ENCODE measurements at places on chromosomes 7 and 10.

DNA sequence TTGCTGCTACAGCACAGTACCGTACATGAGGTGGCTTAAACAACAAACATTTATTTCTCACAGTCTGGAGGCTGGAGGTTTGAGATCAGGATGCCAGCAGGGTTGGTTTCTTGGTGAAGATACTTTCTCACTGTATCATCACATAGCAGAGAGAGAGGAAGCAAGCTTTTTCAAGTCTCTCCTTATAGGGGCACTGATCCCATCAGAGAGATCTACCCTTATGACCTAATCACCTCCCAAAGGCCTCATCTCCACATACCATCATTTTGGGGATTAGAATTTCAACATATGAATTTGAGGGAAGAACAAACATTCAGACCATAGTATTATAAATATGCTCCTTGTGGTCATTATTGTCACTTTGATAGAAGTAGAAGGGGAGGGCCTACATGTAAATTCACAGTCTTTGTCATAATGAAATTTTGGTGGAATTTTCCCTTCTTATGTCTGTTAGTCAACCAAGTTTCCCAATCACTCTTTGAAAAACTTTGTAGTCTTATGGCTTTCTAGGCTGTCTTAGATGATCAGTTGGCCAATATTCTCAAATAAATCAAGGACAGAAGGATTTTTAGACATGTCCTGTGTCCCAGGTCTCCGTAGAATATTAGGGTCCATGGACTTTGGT lies 606.2 kb downstream of the LRMDA start:
- no peak for DNase-seq

GRCh38 chr7:815284-816216 lies 16.7 kb upstream of the SUN1 start:
- DNase-seq, result no peak

- DNase-seq, result no peak
Observed at GRCh38 chr7:110253093-110253492, 837.8 kb upstream of the LRRN3 start.

DNA sequence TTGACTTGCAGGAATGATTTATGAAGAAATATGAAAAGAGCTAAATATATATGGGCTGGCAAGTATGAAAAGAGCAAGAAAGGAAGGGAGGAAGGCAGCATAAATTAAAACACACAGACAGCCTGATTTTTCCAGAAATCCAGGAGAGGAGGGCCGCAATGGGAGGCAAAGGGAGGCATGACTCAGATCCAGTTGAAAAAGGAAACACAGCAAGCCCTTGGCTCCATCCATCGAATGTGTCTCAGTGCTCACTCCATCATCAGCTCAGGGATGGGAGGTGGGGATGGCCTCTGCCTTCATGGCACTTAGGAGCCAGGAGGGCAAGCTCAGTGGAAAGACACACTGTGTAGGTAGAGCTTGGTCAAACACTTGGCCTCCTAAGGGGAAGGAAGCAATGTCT lies 75.7 kb upstream of the PDZD8 start:
- DNase-seq, result no peak

DNA sequence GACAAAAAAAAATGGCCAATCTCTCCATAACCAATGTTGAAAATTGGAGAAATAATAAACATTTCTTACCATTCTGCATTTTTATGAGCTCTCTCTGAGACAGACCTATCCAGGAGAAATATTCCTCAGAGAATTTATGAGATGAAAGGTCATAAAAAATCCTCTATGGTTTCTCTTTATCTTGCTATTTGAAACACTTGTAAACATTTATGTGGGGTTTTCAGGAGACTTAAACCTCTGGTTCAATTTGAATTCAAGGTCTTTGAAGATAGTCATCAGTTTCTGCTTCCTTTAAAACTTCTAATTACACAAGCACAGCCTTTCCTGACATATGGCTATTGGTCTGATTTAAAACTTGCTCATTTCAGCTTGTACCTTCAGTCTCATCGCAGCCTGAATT lies 78.5 kb upstream of the APBB1IP start:
- DNase-seq, result no peak

DNA sequence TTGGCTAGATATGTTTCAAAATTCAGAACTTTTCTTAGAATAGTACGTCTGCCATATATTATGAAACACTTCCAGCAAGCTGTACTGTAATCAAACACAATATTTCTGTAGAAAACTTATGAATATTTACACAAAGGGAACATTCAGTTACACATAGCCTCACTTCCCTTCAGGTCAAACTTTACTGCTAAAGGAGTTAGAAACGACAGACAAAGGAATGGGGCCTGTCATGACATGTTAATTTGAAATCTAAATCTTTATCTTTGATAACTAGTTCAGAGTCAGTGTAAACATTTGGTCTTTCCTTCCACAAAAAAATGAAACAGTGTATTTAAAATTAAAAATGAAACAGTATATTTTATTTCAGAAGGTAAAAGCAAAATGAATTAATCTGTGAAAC lies 1.0 kb upstream of the CROT start:
- DNase-seq, result no peak

DNA sequence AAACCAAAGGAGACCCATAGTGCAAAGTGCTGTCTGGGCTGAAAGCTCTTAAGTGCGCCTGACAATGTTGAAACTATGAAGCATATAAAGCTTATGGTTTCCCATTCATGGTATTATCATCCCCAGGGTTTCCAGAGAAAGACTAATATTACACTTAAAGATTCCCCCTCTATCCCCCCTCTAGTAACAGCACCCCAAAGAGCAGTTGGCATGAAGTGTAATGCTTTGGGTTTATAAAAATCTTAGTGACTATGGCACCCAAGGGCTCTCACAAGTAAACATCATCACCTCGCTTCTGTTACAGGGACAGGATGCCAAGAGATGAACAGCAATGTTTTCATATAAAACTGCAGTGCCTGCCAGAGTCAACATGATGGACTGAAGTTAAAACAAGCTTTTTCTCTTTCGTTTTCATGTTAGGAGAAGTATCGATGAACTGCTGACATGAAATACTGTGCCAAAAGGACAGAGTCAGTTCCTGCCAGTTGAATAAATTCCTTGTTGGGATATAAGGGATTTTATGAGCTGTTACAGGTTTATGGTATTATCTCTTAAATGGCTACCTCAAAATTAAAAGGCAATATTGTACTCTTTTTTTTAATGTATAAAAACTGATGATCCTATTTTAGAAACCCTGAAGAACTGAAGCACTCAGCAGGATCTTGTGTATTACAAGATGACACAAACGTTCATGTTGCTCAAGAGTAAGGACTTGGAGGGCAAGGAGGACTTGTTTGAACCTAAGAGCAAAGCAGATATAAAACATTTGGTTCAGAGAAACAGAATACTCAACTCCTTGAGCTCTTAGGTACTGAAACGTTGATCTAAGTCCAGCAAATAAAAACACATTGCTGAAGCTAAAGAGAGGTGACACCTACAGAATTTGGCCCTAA lies 203.7 kb upstream of the IMMP2L start:
- no peak for DNase-seq

GRCh38 chr10:17232276-17232960 lies 4.4 kb downstream of the VIM start:
- no peak for DNase-seq

GRCh38 chr10:113266147-113266546 lies 286.7 kb upstream of the HABP2 start:
- no peak for DNase-seq

DNA sequence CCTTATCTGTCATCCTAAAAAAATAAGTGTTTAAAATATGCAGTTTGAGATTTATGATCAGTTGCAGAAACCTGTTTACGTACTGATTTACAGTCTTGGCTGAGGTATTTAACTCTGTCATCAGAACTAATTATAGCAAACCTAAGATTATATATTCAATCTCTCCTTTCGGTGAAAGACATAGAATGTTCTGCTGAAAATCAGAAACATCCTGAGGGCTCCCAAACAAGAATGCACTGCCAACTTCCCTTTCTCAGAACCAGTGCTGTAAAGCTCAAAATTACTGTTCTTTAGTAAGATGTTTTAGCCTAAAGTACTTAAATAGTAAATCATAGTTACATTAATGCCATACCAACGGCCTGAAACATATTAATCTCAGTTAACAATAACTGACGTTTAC lies 34.3 kb downstream of the FAM204A start:
- DNase-seq, result no peak

DNA sequence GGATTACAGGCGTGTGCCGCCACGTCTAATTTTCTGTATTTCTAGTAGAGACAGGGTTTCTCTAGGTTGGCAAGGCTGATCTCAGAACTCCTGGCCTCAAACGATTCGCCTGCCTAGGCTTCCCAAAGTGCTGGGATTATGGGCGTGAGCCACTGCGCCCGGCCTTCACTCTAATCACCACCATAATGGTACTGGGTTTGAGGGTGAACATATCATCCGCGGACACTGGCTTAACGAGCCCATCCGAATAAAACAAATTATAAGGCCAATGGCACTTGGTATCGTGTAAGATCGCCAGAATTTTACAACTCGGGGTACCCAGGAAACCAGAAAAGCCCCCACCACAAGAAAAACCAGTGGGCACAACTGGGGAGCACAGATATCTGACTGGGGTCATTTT lies 580 bp downstream of the FAM200A start:
- no peak for DNase-seq

- no peak for DNase-seq
Observed at GRCh38 chr7:104074529-104074928, 85.1 kb upstream of the RELN start.

- no peak for DNase-seq
Observed at GRCh38 chr10:14192746-14193145, 138.0 kb downstream of the FRMD4A start.

- DNase-seq, result no peak
Observed at GRCh38 chr10:96700374-96701099, 19.8 kb downstream of the PIK3AP1 start.

DNA sequence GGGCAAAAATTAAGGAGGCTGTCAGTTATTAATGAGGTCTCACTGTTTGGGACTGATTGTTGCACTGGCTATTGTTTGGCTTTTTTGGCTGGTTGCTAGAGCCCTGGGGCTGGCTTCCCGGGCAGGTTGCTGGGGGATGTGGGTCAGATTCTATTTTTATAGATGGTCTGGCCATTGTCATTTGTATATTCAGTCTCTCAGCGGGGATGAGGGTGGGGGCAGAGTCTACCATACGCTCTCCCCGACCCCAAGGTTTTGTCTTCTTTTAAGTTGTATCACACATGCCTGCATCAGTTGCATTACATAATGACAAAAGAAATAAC lies 84.3 kb upstream of the GRB10 start:
- no peak for DNase-seq

GRCh38 chr7:81002421-81002820 lies 83.6 kb upstream of the SEMA3C start:
- no peak for DNase-seq

- no peak for DNase-seq
Observed at GRCh38 chr7:118734541-118734940, 510.0 kb downstream of the ANKRD7 start.

- no peak for DNase-seq
Observed at GRCh38 chr7:53218730-53219504, 183.5 kb downstream of the POM121L12 start.

DNA sequence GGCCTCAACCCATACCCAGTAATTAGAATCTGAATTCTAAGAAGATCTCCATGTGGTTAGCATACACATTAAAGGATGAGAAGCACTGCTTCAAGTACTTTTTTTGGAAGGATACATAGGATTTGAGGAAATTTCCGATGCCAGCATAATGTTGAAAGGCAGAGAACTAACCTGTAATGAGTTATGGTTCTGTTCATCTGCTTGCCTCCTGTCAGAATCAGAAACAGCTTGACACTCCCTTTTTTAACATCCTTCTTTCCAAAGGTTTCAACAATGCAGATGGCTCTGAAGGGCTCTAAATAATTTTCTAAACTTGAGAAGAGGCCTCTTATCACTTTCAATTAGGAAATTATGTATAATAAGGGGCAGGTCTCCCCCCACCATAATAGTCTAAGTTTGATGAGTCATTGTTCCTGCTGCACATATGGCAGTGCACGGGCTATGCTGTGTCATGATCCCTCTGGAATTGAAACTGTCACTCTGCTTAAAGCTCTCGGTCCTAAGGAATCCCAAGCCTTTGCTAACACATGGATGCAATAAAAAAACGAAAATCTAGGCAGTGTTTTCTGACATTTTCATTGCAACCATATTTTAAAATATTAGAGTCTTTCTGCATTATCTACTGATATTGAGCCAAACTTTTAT lies 291.2 kb upstream of the FZD1 start:
- DNase-seq, result no peak

- DNase-seq, result no peak
Observed at GRCh38 chr7:143490717-143491306, 13.1 kb downstream of the TAS2R41 start.

- no peak for DNase-seq
Observed at GRCh38 chr10:128864554-128865295, 602.3 kb upstream of the MGMT start.

DNA sequence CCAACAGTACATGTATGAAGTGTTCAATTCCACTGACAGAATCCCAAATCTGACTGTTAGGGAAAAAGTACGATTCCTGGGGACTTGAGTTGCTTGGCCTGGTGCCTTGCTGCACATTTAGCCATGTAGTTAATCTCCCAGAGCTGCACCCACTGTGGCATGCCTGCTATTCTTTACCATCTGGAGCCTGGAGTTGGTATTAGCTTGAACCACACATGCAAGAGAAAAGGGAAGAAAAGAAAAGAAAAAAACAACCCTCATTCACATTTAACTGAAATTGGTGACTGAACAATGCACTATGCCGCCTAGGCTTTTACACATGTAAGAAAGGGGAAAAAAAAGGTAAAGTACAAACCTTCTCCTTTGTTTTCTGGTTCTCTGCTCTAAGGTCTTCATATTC lies 26.1 kb downstream of the SHTN1 start:
- DNase-seq, result no peak

- DNase-seq, result peak; percentile 99
Observed at GRCh38 chr7:25862261-25863004, 289.6 kb upstream of the NFE2L3 start.

GRCh38 chr7:152132812-152133211 lies 107.3 kb downstream of the GALNT11 start:
- no peak for DNase-seq

GRCh38 chr10:119461380-119461779 lies 81.1 kb downstream of the RGS10 start:
- no peak for DNase-seq

DNA sequence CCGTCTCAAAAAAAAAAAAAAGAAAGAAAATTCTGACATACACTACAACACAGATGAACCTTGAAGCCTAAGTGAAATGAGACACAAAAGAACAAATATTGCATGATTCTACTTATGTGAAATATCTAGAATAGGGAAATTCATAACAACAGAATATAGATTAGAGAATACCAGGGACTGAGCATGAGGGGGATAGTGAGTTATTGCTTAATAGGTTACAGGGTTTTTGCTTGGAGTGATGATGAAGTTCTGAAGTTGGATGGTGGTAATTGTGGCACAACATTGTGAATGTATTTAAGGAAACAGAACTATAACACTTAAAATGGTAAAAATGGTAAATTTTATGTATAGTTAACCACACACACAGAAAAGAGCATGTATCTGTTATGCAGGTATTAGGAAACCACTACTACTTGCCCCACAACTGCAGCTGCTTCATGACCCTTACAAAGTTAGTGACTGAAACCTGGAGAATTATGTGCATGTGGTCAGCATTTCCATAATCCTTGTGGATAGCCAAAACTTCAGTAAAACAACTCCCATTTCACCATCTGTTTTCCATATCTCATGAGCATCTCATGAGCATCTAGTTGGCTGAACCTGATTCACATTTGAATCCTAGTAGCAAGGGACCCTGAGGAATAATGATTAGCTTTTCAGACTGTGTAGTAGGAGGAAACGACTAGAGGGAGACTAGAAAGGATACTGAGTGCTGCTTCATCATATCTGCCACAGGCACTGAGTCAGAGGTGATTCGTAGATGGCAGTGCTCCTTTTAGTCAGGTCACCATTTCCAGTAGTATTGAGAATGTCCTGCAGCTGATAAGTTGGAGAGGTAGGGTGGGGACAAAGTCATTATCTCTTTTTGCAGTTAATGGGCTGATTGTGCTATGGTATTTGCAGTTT lies 26.3 kb downstream of the SAMD8 start:
- no peak for DNase-seq

Measured in non-pigmented ciliary epithelial cell (primary cell).